ENCODE measurements at places on chromosomes 3 and 15.
A peak's percentile ranks its signal among the peaks of the same experiment; 100 is the strongest.

GRCh38 chr3:63278171-63279004, at the start of gene SYNPR:
TSS of gene SYNPR (plus strand) at chr3:63278308.
- no peak for DNase-seq

DNA sequence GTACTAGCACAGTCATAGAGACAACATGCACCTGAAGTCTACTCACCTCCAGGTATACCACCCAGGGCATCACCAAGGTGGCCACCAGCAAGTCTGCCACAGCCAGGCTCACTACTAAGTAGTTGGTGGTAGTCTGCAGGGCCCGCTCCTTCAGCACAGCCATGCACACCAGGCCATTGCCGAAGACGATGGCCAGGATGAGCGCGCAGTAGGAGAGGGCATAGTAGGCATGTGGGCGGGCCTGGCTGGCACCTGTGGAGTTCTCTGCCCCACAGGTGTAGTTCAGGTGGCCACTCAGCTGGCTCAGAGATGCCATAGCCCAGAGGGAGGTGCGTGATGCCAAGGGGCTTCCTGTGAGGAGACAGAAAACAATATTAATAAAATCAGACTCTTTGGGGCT, 7.2 kb downstream of the DRD3 start:
- no peak for DNase-seq

DNA sequence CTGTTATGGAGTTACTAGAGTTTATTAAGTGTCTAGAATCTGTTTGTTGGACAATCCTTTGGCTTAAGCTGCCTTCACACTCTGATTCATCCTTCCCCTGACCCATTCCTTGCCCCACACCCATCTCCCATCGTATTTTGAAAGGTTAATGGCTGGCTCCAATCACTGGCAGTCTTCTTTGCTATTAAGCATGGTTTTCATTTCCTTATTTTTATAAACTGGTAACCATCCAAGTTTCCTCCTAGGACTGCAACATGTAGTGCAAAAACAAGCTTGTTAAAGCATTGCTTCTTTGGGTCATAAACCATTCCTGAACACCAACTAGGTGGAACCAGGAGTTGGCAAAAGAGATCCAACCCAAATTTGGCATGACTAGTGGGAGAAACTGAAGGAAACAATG, 148.4 kb downstream of the DTWD1 start:
- no peak for DNase-seq

GRCh38 chr15:29942143-29942542, 119.9 kb upstream of the TJP1 start:
- DNase-seq: no peak

- DNase-seq: no peak
Observed at GRCh38 chr15:77305953-77306352, 114.0 kb downstream of the PEAK1 start.

GRCh38 chr15:67105065-67105951, 39.9 kb downstream of the SMAD3 start:
- DNase-seq: no peak

- no peak for DNase-seq
Observed at GRCh38 chr15:85800478-85801123, 5.9 kb upstream of the KLHL25 start.

DNA sequence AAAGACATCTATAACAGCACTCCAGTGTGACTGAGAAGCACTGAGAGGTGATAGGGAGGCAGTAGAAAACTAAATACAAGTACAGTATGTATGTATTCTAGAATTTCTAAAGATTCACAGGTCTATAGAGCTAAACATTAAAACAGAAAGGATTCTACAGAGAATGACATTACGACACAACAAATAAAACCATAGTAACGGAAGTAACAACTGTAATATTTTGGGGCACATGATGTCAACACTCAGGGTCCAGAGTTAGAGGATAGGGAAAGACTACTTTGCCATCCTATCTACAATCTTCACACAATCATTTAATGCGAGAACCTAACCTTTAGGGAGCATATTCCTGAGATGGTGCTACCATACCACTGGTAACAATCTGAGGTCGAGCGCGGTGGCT, 13.6 kb downstream of the UBXN7 start:
- no peak for DNase-seq

DNA sequence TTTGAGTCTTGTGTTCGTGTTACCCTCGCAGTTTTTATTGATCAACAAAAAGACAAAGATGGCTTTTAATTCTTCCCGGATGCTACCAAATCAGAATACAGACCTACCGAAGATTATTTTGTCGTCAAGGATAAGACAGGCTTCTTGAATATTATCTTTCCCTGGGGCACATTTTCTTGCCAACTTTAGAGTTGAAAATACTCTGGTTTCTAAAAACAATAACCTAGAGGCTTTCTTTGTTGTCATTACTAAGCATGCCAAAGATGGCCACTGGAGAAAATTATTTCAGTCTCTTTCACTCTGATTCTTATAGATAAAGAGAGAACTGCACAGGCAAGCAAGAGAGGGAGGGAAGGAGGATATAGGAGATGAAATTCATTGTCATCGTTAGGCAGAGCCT, 33.9 kb downstream of the OXNAD1 start:
- no peak for DNase-seq

DNA sequence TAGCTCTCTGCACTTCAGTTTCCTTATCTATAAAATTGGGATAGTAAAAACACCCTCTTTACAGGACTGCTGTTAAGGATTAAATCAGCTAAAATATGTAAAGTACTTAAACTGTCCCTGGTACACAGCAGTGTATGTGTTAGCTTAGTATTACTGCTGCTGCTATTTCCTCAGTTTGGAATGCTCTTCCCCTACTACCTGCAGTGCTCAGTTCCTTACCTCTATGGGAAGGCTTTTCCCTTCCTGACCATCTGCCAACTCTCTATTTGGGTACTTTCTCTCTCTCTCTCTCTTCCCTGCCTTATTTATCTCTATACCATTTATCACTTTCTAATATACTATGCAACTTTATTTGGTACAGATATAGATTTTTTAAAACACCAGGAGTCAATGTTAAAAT, 26.5 kb downstream of the KPNA4 start:
- no peak for DNase-seq

DNA sequence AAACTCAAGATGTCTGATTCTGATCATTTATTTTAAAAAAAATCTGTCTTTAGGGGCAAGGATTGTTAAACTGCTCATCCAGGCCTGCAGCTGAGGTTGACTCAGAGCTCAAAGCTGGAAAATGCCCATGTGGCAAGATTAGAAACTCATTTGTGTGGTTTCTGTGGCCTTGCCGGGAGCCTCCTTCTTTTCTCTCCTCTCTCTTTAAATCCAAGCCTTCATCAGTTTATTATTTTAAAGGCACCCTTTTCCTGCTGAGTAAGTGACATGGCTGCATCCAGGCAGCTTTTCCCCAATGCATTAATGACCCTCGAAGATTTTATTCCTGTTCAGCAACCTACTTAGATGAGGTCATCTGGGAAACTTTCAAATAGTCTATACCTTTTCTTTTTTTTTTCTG, 221.3 kb upstream of the CDIN1 start:
- DNase-seq: no peak

- DNase-seq: no peak
Observed at GRCh38 chr3:44845528-44846520, 15.9 kb upstream of the TMEM42 start.

DNA sequence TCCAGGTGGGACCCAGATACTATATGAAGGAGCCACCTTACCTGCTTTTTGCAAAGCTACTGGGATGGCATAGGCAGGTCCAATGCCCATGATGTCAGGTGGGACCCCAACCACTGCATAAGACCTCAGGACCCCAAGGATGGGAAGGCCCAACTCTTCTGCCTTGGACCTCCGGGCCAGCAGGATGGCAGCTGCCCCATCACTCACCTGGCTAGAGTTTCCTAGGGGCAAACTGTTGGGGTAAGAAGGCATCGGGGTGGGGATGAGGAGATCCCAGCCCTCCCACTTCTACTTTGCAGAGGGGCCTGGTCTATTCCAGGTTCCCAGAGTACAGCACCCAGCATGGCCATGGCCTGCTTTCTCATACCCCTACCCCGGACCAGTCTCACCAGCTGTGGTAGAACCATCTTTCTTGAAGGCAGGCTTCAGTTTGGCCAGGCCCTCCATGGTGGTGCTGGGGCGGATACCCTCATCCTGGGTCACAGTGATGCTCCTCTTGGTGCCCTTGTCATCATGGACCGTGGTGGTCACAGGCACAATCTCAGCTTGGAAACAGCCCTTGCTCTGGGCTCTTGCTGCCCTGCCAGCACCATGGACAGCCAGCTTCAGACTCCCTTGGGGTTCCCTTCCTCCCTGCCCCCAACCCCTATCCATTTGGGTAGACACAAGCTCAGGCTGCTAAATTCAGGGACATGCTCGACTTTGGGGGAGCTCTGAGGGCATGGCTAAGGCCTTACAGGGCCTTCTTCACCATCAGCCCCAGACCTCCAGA, 10.6 kb downstream of the ACAA1 start:
- DNase-seq: no peak

GRCh38 chr3:67940210-67940952, 286.0 kb upstream of the SUCLG2 start:
- no peak for DNase-seq

GRCh38 chr3:158991146-158991705, 189.4 kb downstream of the MFSD1 start:
- DNase-seq: no peak

GRCh38 chr3:48151058-48151806, 37.0 kb downstream of the CDC25A start:
- DNase-seq: peak; percentile 49

DNA sequence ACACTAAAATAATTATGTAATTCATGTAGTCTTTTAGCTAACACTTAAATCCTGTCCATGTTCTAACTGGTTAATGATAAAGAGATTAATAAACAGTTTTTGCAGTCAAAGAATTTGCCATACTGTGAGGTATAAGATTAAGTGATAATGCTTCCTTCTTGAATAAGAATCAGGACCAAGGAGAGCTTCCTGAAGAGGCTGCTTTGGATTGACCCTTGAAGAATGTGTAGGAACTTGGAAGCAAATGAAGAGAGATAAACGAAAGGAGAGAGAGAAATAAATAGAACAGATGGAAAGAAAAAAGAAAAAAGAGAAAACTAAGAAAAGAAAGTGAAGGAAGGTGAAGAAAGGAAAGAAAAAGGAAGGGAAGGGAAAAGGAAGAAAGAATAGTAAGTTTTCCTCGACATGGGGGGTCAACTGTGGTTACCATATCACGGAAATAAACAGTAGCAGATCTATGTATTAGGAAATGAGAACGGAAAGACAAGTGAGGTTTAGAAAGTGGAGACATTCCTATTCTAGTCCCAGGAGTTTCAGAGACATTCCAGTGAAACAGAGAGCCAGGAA, 539.8 kb downstream of the FGF12 start:
- no peak for DNase-seq

- DNase-seq: no peak
Observed at GRCh38 chr15:69610858-69611257, 158.2 kb downstream of the RPLP1 start.

- DNase-seq: no peak
Observed at GRCh38 chr15:47616876-47617275, 100.4 kb upstream of the SEMA6D start.

GRCh38 chr3:66256806-66257205, 36.0 kb downstream of the SLC25A26 start:
- DNase-seq: no peak

DNA sequence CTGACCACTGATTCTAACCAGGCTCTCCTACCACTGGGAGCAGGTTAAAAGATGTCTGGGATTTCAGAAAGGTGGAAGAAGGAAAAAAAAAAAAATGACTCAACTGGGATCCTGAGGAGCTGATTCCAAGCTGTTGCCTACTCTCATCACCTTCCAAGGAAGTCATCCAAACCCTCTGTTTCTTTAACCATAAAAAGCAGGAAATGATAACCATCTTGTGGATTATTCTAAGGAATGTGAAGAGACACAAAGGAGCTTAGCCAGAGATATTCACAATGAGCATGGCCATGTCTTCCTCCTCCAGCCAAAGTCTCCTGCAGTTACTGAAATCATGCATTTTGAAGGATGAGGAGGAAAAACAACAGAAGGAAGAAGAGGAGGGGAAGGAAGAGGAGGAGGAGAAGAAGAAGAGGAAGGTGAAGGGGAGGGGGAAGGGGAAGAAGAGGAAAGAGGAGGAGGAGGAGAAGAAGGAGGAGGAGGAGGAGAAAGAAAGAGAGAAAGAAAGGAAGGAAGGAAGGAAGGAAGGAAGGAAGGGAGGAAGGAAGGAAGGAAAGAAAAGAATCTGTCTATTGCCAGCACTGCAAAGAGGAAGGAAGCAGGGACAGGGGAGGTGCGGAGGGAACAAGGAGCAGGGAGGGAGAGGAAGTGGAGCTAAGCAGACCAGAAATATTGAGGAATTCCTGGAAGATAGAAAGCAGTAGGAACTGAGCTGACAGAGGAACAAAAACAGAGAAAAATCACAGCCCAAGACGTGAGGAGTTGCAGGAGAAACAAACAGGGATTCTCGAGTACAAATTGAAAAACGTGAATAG, 229.2 kb downstream of the UACA start:
- DNase-seq: no peak

DNA sequence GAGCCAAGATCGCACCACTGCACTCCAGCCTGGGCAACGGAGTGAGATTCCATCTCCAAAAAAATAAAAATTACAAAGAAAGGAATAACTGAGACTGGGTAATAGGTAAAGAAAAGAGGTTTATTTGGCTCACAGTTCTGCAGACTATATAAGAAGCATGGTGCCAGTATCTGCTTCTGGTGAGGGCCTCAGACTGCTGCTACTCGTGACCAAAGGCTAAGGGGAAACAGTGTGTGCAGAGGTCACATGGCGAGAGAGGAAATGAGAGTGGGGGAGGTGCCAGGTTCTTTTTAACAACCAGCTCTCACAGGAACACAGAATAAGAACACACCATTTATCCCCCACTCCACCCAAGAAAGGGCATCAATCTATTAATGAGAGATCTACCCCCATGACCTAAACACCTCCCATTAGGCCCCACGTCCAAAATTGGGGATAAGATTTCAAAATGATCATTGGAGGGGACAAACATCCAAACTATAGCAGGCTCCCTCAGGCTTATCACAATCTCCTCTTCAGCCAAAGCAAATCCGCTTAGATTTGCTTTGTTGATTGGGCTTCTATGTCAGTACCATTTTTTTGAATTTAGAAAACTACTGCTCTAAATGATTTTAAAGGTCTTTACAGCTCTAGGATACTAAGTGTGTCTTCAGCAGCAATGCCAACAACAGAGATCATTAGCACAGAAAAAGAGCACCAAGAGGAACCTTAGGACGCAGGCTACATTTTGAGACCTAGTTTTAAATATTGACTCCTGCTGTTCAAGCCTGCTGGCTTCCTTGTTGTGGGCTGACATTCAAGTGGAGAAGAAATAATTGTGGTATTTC, 84.2 kb upstream of the TBL1XR1 start:
- no peak for DNase-seq

GRCh38 chr15:28001641-28002040, 97.5 kb downstream of the OCA2 start:
- DNase-seq: no peak

DNA sequence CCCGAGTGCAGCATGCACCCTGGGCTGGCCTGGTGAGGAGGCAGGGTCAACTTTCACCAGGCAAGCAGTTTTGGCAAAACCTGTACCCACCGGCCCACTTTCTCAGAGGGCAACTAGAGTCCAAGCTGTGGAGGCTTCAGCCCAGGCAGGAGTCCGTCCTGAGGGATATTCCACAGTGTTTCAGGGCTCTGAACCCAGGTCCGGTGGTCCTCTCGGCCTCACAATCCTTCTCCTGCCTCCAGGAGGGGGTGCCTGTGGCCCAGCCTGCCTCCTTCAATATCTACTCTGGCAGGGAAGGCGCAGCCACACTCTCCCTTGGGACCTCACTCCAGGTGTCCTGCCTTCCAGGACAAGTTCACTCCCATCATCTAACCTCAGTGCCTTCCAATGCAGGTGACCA, 3.9 kb downstream of the PLA2G4E start:
- no peak for DNase-seq

GRCh38 chr3:35946854-35947515, 307.7 kb downstream of the ARPP21 start:
- DNase-seq: no peak

- no peak for DNase-seq
Observed at GRCh38 chr15:61243983-61244593, 15.0 kb upstream of the RORA start.

Data from activated T-helper 1 cell treated with anti-CD3 and anti-CD28 coated beads, Interleukin-12 subunit alpha, Interleukin-12 subunit beta, Interleukin-2, Interleukin-4 antibody, amounts not matched to agents 30 ng/mL and 10 ng/mL and 1 ng/mL, durations not matched to agents 14 hours and 24 hours and 36 hours (primary cell).